ENCODE measurements at places on chromosomes 5 and 9.

- no peak for DNase-seq
Observed at GRCh38 chr5:56527174-56527573, 288.2 kb upstream of the MAP3K1 start.

DNA sequence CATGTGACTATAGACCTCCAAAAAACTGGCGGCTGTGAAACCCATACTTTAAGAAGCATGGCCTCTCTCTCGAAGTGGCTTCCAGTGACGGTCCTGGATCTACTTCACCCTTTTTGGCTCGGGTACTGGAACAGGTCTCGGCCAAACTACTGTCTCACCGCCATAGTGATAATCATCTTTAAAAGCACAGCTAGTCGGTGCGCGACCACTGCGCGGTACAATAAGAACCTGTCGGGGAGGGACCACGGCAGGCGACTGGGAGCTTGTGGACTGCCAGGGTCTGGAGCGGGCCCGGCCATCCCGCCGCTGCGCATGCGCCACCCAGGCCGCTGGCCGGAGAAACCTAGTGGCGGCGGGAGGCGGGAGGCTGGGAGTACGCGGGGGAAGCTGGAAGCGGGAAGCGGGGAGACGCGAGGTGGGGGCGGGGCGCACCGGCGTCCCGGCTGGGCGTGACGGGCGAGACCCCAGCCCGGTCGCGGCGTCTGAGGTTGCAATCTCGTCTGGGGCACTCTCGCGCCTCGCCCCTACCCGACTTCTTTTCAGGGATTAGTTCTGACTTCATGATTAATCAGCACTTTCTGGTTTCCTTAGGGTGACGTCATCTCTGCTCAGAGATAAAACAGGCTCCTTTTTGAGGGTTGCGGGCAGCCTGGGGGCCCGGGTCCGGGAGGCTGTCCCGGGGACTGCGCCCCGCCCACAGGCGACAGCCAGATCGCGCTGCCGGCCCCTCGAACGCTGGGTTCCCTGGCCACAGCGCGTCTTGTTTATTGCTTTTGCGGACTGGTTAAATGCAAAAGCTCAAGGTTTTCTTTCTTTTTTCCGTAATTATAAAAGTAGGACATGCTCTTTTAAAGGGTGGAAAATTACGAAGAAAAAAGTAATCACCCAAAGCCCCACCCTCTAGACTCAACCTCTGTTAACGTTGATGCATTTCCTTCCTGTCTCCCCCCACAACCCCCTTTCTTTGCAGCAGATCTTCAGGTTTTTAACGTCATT is 266.8 kb downstream of the CWC27 start:
- peak; percentile 67 for DNase-seq

DNA sequence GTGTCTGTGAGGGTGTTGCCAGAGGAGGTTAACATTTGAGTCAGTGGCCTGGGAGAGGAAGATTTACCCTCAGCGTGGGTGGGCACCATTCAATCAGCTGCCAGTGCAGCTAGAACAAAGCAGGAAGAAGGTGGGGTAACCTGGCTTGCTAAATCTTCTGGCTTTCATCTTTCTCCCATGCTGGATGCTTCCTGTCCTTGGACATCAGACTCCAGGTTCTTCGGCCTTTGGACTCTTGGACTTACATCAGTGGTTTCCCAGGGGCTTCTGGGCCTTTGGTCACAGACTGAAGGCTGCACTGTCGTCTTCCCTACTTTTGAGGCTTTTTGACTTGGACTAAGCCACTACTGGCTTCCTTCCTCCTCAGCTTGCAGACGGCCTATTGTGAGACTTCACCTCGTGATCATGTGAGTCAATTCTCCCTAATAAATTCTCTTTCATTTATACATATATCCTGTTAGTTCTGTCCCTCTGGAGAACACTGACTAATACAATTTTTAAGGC is 38.1 kb downstream of the PBX3 start:
- DNase-seq = no peak

DNA sequence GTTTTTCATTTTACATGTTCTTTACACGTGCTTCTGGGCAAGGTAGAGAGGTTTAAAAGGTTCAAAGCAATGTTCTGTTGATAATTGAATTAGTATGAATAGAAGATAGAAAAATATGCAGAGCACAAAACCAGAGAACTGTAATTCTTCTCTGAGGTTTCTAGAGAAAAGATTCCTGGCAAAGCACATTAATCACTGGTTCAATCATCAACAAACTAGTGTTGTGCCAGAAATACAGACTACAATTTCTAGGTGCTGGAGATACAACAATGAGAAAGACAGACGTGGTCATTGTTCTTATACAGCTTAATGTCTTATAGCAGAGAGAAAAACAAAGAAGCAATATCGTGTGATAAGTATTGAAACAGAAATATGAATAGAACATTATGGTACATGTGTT is 25.5 kb downstream of the MEGF9 start:
- no peak for DNase-seq

GRCh38 chr9:93309889-93310425 is 126.0 kb downstream of the WNK2 start:
- DNase-seq = no peak

DNA sequence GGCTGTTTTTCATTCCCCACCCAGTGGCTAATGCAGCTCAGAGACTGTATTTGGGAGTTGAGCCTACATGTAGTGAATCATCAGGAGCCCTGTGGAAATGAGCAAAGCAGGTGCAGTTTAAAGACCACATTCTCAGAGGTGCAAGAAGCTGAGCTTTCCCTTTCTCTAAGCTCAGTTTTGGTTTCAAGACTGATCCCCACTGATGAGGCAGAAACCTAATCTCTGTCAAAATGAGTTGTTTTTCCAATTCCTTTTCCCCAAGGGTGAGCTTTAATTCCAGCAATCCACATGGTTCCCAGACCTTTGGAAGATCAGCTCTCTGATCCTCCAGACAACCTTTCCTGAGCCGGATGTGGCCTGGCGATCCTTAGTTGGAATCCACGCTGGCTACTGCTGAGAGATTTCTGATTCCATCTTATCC is 420.5 kb downstream of the EBF1 start:
- no peak for DNase-seq

- no peak for DNase-seq
Observed at GRCh38 chr9:80866121-80866520, 823.2 kb downstream of the TLE1 start.

- DNase-seq = no peak
Observed at GRCh38 chr5:178350361-178351220, 118.0 kb upstream of the PHYKPL start.

DNA sequence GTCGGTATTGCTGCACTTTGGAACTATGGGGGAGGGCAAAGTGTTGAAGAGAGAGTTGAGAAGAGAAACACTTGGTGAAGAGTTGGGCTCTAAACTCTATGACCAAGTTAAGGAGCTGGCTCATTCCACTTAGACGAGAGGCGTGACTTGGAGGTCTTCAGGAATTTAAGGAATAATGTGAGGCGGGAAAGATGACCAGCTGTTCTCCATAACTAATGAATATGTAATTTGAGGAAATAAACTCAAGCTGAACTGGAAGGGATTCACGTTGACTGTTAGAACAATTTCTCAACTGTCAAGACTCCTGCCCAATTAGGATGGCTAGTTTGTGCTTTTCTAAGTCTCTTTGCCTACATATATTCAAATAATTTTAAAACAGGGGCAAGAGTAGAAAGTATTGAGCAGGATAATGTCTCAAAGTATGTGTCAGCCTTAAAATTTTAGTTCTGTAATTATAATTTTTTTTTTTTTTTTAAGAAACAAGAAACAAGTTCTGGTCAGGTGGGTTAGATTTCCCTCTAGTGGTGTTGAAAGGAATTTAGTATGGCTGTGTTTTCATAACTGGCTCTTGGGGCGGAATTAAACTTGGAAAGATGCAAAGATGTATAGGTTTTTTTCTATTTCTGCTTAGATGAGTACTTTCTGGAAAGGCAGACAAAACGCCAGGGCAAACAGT is 33.4 kb downstream of the TMEM252 start:
- DNase-seq = no peak

- no peak for DNase-seq
Observed at GRCh38 chr9:13929013-13929412, 384.9 kb downstream of the NFIB start.

DNA sequence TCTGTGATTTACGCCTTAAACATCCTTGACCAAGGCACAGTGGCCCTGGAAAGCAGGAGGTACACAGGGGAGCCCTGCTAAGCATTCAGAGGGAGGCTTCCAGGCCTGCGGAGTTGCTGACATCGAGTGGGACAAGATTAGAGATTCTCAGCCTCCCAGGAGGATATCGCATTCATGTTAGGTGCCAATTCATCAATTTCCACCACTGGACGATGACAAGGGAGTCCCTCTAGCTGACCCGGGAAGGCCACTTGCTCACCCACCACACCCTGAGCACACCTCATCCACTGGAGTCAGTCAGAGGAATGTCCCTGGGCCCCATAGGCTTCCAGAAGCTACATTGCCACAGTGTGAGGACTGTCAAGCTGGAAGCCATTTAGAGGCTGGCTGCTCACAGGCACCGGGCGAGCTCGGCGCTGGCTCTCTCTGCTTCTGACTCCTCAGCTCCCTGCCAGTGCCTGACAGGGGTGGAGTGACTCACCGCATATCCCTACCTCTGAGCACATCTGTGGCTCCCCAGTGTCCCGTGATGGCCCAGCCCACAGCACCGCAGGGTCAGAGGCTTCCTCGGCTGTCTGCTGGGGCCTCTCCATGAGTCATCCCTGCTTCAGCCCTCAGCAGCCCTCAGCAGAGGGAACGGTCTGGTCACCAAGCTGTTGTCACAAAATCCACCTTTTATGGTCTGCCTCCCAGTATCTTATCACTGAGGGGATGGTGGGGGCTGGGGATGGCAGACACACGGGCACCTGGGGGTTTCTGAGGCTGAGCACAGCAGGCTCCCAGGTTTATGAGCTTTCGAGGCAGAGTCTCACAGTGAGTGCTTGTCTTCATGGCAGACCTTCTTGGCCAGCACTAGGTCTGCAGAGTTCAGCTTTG is 117.5 kb downstream of the ZNF608 start:
- no peak for DNase-seq

- peak; percentile 71 for DNase-seq
Observed at GRCh38 chr9:76691517-76692313, 72.5 kb upstream of the PCA3 start.

GRCh38 chr5:80607832-80608231 is 37.8 kb upstream of the ANKRD34B start:
- DNase-seq = no peak

DNA sequence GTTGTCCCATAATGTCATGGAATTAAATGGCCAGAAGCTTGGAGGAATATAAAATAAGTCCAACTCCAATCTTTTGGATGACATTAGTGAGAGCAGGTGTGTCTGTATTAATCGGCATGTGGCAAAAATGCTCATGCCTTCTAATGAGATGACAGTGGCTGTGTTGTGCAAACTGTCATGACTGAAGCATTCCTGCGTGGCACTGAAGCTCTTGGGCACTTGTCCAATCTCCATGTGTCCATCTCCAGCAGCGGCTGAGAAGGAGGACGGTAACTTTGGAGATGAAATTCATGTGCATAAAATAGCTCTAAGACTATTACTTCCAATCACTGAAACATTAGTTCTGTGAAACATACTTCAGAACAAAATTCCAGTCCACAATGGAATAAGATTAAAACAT is 697.5 kb upstream of the GRAMD2B start:
- DNase-seq = no peak

DNA sequence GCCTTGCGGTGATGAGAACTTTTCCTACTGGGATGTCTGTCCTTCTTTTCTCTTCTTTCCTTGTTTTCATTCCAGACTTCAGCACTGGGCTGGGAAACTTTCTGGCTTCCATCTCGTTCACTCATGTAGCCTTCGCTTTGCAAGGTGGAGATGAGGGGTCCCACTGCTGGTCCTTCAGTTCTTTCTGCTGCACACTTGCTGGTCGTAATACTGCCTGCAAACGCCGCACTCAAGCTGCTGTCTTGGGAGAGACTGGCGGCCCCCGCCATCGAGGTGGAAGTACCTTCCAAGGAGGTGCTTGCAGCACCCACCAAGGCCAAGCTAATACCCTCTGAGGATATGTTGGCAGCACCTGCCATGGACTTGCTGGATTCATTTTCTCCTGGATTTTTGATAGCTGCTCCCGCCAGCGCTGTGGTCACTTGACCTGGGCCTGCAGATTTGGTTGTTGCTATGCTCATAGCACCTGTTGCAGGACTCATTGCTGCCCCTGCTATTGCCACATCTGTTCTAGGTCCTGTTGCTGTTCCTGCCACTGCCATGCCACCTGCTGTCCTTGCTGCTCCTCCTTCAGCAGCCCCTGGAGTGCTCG is 3.0 kb downstream of the GARIN3 start:
- DNase-seq = no peak

DNA sequence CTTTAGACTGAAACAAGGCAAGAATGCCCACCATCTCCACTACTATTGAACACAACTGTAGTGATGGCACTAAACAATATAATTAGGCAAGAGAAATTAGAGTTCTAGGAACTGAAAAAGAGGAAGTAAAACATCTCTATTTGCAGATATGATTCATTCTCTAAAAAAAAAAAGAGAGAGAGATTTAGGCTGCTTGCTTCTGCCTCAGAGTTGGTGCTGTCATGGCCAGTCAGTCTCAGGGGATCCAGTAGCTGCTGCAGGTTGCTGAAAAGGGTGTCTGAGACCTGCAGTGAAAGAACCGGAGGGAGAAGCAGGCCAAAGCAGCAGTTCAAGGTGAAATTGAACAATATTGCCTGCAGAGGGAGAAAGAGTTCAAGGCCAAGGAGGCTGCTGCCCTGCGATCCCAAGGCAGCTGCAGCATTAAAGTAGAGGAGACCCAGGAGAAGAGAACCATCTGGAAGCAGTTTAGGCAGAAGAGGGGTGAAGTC is 72.5 kb downstream of the AP3B1 start:
- DNase-seq = no peak

GRCh38 chr5:80141681-80142080 is 106.5 kb downstream of the THBS4 start:
- DNase-seq = no peak

GRCh38 chr9:93089024-93089423 is 7.0 kb upstream of the CARD19 start:
- no peak for DNase-seq

DNA sequence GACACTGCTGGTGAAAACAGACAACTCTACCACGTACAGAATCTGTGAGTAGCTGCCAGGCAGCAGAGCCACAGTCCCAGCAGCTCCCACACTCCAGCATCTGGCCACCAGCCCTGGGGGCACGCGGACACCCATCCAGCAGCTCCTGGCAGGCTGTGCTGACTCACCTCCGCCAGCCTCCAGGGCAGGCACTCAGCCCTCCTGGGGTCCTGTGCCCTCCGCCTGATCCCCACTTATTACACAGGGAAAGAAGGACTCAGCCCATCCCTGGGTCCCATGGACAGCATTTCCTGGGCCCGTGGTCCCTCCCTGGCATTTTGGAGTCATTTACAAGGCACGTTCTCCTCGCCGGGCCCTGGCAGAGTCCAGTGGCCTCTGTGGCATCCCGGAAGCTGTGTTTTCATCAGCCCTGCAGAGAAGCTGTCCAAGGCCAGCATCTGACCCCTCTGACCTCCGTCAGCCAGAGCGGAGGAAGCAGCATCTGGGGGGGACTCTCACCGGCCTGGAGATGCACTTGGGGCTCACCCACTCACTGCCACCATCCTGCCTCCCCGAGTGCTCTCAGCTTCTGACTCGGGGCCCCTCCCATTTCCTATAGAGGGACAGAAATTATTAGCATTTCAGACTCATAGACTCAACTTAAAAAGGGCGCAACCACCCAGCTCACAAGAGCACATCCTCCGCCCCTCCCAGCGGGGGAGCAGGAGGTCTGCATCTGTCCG is 21.6 kb downstream of the PAEP start:
- DNase-seq = no peak

GRCh38 chr9:114503522-114504340 is 1.5 kb downstream of the WHRN start:
- no peak for DNase-seq

- no peak for DNase-seq
Observed at GRCh38 chr5:77774981-77775789, 954 bp downstream of the TBCA start.

GRCh38 chr5:161376034-161376433 is 170.5 kb downstream of the GABRB2 start:
- no peak for DNase-seq

- DNase-seq = no peak
Observed at GRCh38 chr9:81716409-81716808, 27.1 kb upstream of the TLE1 start.
